ENCODE measurements at places on chromosomes 13 and 19.

DNA sequence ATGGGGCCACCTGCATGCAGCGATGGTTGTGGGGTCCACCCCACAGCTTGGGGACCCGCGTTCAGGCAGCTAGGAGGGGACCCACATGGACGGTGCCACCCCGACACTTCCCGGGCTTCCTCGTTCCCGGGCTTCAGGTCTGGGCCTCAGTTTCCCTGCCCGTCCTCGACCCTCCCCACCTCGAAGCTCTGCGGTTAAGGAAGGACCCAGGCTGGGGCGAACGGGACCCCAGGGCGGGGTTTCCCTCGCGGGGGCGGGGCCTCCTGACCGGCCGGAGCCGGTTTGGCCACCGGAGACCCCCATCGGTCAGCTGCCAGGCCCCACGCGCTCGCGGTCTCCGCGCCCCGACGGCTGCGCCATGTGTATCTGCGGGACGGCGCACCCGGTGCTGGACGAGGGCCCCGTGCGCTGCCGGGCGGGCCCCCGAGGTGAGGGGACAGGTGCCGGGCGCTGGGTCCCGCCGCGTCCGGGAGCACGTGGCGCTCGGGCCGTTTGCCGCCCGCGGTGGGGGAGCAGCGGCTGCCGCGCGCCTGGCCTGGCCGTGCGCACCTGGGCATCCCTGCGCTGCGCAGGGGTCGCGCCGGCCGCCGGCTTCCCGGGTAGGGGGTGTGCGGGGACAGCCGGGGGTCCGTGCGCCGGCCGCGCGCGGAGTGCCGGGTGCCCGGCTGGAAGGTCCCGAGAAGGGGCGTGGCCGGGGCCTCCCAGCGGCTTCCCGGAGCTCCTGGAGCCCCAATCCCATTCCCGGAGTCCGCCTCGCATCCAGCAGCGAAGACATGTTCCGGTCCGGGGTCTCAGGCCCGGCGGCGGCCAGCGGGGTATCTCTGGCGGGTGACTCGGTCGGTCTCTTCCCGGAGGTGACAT is 4.2 kb downstream of the ARHGAP45 start:
- DNase-seq: no peak

GRCh38 chr13:33003458-33004019 is 12.7 kb upstream of the KL start:
- DNase-seq: no peak

DNA sequence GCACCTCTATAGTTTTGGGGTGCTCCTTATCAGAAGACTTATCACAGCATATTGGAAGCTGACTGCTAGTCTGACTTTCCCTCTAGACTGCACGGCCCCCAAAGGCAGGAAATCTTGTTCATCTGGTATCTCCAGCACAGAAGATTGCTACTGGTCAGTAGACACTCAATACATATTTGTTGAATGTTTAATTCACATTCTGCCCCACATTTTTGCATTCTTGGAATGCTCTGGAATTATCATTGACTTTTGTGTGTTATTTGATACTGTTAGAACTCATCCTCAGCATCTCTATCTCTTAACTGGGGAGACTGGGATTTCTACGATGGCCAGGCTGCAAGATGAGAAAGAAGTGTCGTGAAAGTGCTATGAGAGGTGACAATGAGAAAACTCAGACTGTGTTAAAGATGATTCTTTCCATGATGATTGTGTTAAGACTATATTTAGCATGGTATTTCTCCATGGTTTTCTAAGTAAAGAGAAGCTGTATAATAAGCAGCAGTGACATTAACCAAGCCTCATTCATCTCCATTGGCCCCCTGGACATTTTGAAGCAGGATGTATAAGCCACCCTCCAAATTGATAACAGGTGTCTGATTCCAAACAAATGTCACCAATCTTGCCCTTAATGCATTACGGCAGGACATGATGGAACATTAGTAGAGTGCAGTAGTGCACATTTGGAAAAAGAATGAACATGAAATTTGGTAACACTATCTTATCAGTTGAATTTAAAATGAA is 440.9 kb downstream of the RFC3 start:
- DNase-seq: no peak

GRCh38 chr13:27281420-27281819 is 10.8 kb downstream of the RASL11A start:
- DNase-seq: no peak

DNA sequence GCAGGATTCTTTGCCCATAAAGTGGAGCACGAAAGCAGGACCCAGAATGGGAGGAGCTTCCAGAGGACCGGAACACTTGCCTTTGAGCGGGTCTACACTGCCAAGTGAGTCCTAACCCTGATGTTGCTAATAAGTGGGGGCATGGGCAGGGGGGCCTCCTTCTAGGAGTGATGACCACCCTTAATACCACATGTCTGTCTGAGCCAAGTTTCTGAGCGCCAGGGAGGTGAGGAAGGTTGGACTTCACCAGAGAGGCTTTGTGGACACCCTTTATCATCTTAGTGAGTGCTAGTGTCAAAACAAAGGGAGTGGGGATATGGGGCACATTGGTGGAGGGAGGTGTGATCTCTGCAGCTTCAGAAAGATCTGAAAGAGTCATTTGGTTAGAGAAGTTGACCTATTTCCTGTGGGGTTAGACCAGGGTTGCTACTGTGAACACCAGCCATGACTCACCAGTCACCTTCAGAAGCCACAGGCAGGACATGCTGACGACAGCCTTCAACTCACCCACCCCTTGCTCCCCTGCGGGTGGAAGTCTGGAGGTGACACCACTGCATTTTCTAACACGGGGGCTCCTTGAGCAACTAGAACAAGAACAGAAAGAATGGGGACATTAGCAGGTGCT is 8.8 kb downstream of the ALOX5AP start:
- no peak for DNase-seq

Measured in amygdala (tissue), 56 donors.